Activated CD4-positive, alpha-beta T cell treated with anti-CD3 and anti-CD28 coated beads for 1 hour (primary cell): ENCODE measurements at places on chromosomes 7 and 10.
A peak's percentile ranks its signal among the peaks of the same experiment; 100 is the strongest.

- no peak for DNase-seq
Measured at GRCh38 chr7:28477041-28477442, 64.7 kb downstream of the CREB5 start.

DNA sequence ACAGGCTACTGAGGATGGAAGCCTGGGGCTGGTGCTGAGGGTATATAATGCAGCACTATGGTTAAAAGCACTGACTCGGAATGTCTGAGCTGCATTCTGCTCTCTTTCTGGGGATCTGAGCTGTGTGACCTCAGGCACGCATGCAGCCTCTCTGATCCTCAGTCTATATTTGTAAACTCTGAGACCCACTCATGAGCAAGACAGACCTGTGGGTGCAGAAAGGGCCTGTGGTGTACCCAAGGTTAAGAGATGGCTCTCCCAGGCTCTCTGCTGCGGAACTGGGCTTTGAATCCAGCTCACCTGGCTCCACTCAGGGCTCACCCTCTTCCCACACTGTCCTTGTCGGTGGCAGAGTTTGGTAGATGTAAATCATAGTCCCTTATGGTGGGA, 89.9 kb downstream of the CHST15 start:
- DNase-seq, result no peak

DNA sequence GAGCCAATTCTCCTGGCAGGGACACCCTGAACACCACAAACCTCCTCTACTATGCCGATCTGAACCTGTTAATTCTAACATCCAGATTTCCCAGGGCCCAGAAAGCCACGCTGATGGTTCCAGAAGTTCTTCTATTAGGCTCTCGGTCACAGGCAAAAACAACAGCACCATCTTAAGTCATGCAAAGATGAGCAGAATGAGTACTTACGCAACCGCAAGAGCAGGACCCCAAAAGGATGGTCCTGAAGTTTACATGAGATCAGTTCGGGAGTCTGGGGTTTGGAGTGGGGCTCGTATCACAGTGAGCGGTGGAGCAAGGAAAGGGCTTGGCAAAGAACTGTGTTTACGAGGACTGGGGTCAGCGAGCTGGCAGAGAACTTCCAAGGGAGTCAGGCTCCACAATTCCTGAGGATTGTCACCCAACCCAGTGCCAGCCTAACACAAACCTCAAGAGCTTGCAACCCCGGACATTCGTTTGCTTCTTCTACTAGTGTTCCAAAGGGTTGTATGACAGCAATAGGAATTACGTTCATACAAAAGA, 532.6 kb downstream of the TNS3 start:
- no peak for DNase-seq

DNA sequence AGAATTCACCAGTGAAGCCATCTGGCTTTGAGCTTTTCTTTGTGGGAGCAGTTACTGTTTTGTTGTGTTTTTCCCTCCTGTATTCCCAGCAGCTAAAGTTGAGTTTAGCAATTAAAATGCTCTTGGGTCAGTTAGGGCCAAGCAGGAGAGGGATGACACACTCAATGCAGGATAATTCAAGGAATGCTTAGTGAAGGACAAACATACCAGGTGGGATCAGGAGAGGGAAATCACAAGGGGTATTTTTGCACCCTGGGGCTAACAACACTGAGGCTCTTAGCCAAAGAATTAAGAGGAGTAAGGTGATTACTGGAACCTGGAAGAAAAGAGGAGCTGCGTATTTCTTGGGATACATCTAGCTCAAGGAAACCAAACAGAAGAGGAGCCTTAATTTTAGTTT, 82.4 kb upstream of the KCND2 start:
- no peak for DNase-seq

DNA sequence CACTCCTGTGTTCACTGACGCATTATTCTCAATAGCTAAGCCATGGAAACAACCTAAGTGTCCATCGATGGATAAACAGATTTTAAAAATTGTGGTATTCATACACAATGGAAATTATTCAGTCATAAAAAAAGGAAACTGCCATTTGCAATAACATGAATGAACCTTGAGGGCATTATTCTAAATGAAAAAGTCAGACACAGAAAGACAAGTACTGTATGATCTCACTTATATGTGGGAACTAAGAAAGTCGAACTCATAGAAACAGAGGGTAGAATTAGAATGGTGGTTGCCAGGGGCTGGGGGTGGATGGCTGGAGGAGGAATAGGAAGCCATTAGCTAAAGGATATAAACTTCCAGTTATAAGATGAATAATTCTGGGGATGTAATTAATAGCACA, 71.8 kb downstream of the JAZF1 start:
- DNase-seq, result no peak

GRCh38 chr10:3682745-3683144, 102.3 kb downstream of the KLF6 start:
- DNase-seq, result no peak

DNA sequence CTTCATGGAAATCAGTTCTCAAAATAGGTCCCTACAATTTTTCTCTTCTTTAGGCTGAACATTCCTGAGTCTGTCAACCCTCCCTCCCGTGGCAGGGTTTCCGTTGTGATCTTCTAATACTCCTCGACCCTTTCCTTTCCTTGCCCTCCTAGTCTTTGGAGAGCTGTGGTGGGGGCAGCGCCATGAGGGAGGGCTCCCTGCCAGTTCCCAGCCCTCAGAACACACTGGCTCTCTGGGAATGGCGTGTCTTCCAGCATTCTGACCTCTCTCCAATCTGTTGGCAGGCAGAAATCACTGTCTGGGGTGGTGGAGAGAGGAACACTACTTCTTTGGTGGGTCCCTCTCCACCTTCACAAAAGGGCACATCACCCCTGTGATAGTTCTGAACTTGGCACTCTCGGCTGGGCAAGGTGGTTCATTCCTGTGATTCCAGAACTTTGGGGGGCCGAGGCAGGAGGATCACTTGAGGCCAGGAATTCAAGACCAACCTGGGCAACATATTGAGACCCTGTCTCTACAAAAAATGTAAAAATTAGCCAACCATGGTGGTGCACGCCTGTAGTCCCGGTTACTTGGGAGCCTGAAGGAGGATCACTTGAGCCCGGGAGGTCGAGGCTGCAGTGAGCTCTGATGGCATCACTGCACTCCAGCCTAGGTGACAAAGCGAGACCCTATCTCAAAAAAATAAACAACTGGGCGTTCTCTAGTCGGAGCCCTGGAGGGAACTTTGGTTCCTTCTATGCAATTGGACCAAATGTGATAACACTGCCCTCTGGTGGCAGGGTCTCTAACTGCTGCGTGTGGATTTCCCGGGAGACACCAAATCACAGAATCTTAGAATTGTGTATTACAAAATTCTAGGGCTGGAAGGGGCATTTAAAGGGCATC, 13.1 kb upstream of the ARPC1A start:
- peak; percentile 54 for DNase-seq

DNA sequence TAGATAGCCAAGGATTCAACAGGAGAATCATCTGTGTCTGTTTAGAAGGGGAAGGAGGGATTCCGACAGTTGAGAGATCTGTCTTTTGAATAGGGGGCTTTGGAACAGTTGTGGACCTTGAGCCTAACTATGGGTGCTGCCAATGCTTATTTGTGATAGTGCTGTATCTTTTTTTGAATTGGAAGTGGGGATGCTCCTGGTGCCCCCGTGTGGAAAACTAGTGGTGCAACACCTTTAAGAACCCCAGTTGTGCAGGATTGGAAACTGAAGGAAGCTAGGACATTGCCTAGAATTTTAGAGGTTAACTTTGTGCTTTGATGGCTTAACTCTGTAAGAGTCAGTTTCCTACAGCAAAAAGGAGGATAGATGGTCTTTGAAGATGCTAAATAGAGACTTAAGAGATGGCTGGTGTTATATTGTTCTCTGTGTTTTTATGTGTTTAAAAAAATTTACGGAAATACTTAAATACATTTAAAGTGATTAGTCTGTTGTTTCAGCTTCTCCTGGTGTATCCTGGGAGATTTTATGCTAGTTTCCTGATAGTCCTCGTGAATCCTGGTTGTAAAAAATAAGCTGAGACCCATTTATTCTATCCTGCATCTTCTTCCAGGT, 69.3 kb downstream of the AP3M1 start:
- no peak for DNase-seq

GRCh38 chr10:36220151-36220550, 578.1 kb upstream of the FZD8 start:
- no peak for DNase-seq

DNA sequence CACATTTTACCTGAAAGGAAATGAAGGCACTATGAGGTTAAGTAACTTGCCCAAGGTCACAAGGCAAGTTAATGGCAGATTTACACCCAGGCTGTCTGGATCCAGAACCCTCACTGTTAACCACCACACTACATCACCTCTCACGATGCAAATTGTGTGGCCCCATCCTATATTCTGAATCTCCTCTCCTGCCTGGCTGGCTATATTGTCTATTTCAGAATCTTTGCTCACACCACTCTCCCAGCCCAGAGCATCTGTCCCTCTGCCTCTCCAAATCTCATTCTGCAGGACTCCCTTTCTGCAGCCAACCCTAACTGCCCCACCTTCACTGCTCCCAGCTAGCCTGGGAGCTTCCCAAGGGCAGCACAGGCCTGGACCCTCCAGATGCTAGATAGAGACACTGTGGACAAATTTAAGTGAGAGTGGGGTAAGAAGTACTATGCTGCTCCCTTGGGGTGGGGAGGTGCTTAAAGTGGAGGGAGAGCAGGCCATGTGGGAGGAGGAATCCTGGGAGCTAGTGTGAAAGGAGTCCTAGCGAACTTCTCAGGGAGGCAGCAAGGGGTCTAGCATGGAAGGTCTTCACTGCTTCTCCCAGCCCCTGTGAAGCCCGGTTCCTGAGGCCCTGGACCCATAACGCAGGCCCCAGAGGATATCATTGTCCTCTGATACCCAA, 786 bp downstream of the CUEDC2 start:
- no peak for DNase-seq

GRCh38 chr10:43407148-43407575, 1.8 kb downstream of the HNRNPF start:
- no peak for DNase-seq

GRCh38 chr10:99345350-99345749, 16.2 kb downstream of the CNNM1 start:
- DNase-seq, result no peak

DNA sequence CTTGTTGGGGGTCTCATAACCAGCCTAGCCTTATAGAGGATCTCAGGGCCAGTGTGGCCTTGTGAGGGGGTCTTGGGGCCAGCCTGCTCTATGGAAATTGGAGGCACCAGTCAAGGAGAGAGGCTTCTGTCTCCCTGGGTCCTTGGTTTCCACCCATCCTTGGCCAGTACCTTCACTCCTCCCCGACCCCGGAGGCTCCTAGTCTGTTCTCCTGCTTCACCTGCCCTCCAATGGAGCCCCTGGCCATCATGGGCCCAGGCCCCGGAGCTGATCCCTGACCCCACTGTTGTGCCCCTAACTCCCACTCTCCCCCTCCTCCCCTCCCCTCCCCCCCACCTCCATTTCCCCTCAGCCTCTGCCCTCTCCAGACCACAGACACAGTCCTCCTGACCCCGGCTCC, 29.7 kb downstream of the RASGEF1A start:
- no peak for DNase-seq

DNA sequence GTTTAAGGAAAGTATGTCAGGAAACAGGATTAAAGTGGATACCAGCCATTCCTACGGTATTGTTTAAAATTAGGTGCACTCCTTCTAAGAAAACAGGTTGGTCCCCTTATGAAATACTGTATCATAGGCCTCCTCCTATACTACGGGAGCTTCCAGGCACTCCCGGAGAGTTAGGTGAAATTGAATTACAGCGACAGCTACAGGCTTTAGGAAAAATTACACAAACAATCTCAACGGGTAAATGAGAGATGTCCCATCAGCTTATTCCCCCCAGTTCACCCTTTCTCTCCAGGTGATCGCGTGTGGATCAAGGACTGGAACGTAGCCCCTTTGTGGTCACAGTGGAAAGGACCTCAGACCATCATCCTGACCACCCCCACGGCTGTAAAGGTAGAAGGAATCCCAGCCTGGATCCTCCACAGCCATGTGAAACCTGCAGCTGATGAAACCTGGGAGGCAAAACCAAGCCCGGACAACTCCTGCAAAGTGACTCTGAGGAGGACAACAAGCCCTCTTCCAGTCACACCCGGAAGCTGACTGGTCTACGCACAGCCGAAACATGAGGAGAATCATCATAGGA, 25.1 kb upstream of the GHITM start:
- no peak for DNase-seq

DNA sequence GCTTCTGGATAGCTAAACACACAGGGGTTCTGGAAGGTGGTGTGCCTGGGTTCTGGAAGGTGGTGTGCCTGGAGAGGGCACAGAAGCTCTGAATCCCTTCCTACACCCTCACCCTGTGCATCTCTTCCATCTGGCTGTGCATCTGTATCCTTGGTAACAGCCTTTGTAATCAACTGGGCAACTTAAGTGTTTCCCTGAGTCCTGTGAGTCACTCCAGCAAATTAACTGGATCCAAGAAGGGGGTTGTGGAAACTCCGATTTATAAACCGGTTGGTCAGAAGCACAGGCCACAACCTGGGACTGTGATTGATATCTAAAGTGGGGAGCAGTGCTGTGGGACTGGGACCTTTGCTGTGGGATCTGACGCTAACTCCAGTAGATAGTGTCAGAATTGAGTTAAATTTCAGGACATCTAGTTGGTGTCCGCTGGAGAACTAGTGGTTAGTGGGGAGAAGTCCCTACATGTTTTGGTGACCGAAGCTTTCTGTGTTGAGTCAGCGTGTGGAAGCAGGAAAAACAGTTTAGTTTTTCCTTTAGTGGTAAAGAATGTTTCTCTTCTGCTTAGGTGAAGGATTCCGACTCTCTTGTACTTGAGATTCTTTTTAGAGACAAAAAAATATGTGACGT, 228.1 kb downstream of the BMPER start:
- DNase-seq, result no peak

DNA sequence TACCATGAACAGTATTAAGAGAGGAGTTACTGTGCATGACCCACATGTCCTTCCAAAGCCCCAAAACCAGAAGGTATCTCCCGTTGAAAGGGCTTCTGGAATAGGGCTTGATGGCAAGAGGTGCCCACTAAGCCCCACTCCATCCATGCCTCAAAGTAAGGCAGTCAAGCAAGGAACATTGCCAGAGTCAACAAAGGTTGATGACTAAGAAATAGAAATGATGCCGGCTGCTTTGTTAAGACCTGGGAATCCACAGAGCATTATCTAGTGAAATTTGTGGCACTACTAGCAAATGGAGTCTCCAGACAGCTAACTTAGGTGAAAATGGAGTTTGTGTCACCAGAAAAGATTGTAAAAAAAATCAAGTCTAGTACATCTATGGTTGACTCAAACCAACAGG, 6.2 kb downstream of the SFR1 start:
- DNase-seq, result no peak

- no peak for DNase-seq
Measured at GRCh38 chr10:3750006-3750816, 34.8 kb downstream of the KLF6 start.

DNA sequence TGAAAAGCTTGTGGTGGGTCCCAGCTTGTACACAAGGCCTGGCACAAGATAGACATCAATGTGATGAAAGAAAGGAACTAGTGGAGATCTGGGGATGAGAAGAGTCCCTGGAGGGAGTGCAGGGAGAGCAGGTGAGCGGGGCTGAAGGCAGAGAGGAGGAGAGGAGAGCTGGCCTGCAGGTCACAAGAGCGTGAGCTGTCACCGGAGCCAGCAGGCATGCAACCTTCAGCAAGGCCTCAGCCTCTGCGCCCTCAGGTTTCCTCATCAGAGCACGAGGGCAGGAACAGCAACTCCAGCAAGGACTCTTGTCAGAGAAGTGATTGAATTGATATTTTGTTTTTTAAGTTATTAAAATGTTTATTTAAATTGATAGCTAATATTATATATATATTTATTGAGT, 188.6 kb downstream of the CXCL12 start:
- DNase-seq, result no peak

- peak; percentile 32 for DNase-seq
Measured at GRCh38 chr10:102714621-102715455, at the start of gene SFXN2. Gene SFXN2, plus strand, starts transcription at chr10:102714636. Its CDS starts 12,001 bp downstream, at chr10:102726637.
